ENCODE measurements at places on chromosomes 12 and 14.

GRCh38 chr14:95577870-95578269 lies 43.0 kb downstream of the GLRX5 start:
- DNase-seq, result no peak

GRCh38 chr12:13472690-13473089 lies 276.2 kb downstream of the EMP1 start:
- DNase-seq, result no peak

DNA sequence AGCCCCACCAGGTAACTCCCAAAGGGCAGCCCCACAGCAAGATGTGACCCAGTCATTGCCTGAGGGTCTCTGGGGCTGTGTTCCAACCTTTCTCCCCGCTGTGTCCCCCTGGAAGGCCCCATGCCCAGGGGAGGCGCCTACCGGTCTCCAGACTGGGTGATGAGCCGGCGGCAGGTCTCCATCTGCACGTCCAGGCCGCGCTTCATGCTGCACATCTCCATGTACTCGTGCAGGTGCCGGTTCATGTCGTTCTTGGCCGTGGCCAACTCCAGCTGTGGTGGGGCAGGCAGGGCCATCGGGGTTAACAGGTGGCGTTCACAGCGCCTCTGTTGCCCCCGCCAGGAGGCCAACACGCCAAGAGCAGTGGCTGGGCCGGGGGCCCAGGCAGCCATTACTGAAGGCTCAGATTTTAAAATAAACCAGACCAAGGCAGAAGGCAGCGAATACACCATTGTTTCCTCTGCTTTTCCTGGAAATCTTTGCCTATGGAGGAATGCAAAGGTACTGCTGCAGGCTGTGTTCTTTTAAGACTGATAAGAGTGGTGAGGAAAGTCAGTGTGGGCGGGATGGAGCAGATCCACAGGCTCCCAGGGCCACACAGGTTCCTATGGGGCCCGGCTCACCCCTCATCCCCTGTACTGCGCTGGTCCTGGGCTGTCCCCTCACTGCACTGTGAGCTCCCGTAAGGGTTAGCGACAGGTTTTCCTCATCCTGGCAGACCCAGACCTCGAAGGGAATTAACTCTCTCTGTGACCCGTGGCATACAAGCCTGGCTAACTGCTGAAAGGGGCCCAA lies 7.3 kb downstream of the GAPDH start:
- DNase-seq, result no peak

GRCh38 chr14:62558451-62558850 lies 486.8 kb downstream of the KCNH5 start:
- DNase-seq, result no peak

DNA sequence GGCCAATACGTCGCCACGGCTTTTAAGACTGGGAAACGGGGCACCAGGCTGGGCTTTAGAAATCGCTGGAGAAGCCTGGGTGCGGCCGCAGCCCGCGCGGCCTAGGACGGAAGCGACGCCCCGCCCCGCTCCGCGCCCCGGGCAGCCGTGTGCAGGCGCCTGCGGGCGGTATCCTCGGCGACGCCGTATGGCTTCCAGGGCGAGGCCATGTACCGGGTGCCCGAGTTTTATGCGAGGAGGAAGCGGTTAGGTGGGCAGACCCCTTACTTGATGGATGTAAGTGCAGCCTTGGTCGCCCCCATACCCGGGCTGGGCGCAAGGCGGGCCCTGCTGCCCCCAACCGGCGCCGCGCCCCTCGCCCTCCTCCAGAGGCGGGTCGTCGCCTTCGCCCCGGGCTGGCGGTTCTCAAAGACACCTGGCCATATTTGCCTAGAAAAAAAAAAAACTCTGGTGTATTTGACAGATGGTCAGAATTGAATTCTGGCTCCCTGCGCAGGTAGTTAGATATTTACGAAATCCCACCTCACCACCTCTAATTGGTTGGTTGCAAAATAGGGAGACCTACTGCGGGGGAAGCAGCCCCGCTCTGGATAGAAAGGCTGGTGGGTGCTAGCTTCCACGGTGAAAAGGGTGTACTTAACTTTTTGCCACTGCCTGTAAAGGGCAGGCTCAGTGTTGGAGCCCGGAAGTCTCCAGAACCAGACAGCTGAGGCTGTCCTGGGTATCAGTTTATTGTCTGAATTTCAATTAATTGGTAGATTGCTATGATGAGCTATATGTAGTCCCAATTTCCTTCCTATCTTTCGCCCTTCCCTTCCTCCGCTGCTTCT lies at the start of gene PPP1R36:
PPP1R36 (plus strand) TSS at position 171 of the 830 bp plus-strand sequence; CDS start at position 208, 37 bp downstream.
- peak; percentile 47 for DNase-seq

GRCh38 chr12:39538679-39539104 lies 80.9 kb downstream of the ABCD2 start:
- DNase-seq, result no peak

- no peak for DNase-seq
Measured at GRCh38 chr14:100825713-100826331, at the start of gene MEG3. Gene MEG3, plus strand, starts transcription at chr14:100826118.

GRCh38 chr12:48696626-48697025 lies 14.6 kb upstream of the KANSL2 start:
- DNase-seq, result no peak

- DNase-seq, result no peak
Measured at GRCh38 chr12:59699421-59700152, 103.8 kb downstream of the SLC16A7 start.

DNA sequence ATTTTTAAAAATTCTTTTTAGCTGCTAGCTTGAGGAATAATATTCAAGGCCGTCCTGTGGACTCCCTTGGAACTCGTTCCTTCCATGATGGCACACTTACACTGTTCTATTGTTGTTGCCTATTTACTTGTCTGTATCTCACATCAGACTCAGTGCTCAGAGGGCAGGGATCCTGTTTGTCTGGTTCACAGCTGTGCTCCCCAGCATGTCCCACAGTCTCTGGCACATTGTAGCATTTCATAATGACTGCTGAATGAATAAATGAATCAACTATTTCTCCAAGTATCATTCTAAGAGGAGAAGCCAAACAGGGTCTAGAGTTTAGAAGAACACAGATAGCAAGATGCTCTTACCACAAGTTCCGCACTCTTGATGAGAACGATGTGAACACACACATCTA lies 48.0 kb downstream of the NTN4 start:
- no peak for DNase-seq

DNA sequence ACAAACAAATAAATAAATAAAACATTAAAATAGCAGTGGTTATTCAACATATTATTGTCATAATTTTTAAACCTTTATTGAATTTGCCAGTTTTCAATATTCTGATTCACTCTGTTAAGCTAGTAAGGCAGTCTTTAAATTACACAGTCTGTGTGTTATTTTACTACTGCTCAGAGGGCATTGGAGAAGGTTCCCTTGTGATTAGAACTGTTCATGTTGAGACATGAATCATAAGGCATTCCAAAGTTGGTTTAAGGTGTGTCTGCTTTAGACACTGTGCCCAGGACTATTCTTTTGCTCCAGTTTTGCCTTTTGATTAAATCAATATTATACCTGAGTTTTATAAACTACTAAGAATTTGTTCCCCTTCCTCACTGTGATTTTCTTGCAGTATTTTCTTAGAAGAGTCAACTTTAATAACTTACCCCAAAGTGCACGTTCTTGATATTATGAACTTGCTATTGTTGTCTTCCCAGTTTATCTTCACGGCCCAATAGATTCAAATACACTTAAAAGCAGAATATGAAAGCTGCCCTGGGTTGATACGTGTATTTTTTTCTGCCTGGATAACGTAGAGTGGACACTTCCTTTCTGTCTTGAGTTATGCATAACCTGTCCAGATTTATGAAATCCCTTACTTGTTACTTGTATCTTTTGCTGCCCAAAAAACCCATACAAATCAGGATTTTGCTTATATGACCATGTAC lies 105.3 kb upstream of the BCAT1 start:
- no peak for DNase-seq

DNA sequence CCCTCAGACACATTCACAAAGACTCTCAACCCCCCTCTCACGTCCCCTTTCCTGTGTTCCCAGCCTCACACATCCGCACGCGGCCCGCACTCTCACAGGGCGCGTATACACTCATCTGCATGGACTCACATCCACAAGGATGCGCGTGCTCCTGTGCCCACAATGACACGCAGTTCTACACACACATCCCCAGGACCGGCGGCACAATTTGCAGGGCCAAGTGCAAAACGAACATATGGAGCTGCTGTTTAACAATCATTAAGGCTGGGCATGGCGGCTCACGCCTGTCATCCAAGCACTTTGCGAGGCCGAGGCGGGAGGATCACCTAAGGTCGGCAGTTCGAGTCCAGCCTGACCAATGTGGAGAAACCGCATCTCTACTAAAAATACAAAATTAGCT lies 36.4 kb upstream of the EML1 start:
- no peak for DNase-seq

DNA sequence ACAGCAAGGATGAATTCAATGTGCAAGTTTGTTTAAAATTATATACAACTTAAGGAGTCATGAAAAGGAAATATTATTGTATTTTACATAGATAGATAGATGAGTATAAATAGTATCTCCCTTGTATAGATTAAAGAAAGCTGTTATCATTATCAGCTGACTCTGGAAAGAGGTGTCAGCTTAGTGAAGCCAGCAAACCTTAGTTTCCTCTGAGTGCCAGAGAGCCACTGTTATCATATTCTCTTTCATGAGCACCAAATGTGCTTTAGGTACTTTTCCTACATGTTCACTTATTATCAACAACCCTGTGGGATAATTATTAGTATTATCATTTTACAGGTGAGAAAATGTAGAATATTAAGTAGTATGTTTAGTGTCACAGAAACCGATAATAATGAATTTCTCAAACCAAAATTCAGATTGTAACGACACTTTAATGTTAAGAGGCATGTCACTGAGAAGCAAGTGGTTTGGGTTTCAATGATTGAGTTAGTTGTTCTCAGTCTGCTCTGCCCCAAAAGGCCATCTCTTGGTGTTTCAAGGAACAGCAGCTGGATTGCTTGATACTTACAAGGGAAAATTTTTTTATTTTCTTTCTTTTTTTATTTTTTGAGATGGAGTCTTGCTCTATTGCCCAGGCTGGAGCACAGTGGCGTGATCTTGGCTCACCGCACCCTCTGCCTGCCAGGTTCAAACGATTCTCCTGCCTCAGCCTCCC lies 53.7 kb downstream of the PLEKHA5 start:
- DNase-seq, result no peak

- no peak for DNase-seq
Measured at GRCh38 chr12:6391013-6391412, 7.1 kb downstream of the LTBR start.

DNA sequence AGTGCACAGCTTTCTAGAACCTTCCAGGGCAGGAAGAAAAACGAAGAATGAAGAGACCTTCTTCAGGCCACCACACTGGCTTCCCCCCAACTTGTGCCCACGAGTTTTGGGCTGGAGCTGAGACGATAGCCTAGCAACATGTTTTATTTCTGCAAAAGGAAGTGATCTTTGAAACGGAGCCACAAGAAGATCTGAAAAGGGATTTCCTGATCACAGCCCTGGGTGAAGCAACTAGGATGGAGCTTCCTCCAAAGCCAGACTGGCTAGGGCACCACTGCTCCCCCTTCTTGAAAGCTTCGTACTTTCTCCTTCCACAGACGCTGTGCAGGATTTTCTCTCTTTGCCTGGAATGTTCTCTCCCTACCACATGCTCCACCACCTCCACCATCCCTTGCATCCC lies 418.3 kb downstream of the MED13L start:
- DNase-seq, result no peak

DNA sequence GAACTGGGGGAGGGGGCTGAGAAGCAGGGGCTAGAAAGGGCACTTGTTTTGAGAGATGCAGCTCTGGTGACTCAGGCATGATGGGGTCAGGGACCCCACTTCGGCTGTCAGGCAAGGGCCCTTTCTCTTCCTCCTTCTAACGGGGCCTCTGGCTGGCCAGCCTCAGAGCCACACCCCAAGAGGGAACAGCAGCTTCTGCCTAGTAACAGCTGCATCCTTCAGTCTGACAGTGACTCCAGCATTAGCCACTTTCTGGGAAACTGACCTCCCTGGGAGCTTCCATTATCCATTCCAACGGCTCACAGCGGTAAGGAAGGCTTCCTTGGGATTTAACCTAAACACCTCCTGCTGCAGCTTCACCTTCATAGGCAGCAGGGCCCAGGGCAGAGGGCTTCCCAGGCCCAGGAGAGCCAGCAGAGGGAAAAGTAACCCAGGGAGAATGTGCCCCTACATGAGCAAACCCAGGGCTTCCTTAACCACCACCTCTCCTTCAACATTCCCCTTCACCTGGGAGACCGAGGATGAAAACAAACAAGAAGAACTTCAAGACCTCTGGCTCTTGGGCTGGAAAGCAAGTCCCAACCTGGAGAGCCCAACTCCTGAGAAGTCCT lies 2.7 kb downstream of the NCKAP5L start:
- no peak for DNase-seq

- DNase-seq, result no peak
Measured at GRCh38 chr12:113688313-113688712, 216.6 kb upstream of the LHX5 start.

DNA sequence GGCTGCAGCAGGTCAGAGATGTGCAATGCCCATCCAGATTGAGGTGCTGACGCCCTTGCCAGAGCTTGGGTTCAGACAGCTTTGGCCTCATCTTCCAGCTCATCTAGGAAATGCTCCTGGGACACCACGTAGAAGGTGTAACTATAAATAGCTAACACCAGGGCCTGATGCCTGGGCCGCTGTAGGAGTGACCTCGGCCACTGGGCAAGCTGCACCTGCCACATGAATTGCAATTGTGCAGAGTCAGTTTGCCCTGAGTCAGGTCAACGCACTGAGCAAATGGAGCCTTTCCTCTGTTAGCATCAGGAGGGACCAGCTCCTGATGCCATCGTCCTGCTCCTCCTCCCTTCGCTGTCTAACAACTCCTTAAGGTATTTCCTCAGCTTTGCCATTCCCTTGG lies 17.4 kb upstream of the DNM1L start:
- DNase-seq, result no peak

GRCh38 chr12:123571343-123571813 lies 13.0 kb upstream of the TMED2 start:
- DNase-seq, result no peak

- no peak for DNase-seq
Measured at GRCh38 chr12:11707535-11707934, 58.1 kb downstream of the ETV6 start.

DNA sequence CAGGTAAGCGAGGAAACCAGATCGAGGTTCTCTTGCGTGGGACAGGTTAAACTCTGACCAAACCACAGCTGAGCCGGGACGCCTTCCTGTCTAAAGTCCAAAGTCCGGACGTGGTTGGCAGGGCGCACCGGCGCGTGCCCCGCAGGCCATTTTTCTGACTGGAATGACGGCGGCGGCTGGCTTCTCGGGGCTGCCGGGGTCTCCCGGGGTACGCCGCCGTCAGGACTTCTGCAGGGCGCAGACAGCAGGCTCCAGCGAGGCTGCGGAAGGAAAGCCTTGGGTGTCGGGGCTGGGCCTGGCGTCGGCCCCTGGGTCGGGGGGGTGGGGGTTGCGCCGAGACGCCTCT lies 32.8 kb downstream of the MIA2 start:
- DNase-seq, result no peak

DNA sequence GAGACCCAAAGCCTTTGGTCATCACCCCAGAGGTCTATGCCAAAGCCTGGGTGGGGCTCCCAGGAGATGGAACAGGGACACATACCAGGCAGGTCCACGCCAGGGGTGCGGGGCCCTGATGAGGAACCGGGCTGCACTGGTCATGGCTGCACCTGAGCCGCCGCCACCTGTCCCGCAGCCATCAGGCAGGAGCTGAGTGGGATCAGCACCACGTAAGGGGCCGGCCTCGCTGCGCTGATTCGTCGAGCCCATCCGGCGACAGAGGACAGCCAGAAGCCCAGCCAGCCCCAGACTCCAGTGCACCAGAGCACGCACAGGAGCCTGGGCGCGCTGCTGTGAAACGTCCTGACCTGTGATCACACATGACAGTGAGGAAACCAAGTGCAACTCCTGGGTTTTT lies 15.9 kb downstream of the DEGS2 start:
- no peak for DNase-seq

All from activated CD8-positive, alpha-beta memory T cell treated with anti-CD3 and anti-CD28 coated beads, Interleukin-2, amount 50 U/mL, for 4 hours (primary cell).